Stimulated activated CD8-positive, alpha-beta memory T cell treated with anti-CD3 and anti-CD28 coated beads, Interleukin-12 subunit alpha, Interleukin-12 subunit beta, amount 100 ng/mL, for 4 hours (primary cell): ENCODE measurements at places on chromosomes 11 and 22.

- DNase-seq: no peak
Measured at GRCh38 chr22:21455334-21456089, 11.7 kb upstream of the TMEM191C start.

DNA sequence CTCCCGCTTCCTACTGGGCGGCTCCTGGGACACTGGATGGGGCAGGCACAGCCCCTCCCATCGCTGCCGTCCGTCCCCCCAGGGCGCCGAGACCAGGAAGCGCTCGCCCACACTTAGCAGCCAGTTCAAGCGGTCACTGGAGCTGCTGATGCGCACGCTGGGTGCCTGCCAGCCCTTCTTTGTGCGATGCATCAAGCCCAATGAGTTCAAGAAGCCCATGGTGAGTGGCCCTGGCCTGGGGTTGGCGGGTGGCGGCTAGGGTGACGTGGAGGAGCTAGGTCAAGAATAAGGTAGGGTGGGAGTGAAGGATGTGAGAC is 44.6 kb downstream of the MYO7A start:
- DNase-seq: no peak

DNA sequence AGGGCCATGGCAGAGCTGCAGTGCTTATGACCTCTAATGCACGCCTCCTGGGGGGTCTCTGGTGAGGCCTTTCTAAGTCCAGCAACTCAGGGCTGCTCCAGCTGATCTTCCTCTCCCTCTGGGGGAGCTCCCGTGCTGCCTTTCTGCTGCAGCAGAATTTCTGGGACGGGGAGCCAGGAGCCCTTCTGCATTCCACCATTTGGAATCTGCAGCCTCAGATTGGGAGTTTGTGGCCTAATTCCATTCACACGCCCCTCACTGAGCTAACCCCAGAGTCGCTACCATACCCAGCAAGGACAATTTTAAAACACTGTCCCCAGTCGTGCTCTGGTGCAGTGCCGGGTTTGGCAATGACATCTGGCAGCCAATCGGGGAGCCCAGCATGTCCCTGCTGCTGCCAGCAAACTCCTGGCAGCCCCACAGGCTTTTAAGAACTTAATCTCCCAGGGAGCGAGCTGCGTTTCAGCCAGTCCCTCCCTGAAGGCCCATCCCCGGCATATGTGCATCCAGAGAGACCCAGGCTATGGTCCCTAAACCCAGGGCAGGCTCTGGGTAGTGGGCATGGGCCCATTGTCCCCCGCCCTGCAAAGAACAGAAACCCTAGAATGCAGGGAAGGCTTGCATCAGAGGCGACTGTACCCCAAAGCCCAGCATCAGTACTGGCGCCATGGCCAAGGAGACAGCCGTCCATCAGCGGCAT is 4.7 kb downstream of the SHANK2 start:
- no peak for DNase-seq

- DNase-seq: peak; percentile 57
Measured at GRCh38 chr11:6419009-6419631, at the start of gene APBB1. TSS of gene APBB1 (minus strand) at chr11:6419094. CDS start at chr11:6411347, 7,747 bp downstream.

- no peak for DNase-seq
Measured at GRCh38 chr11:71502026-71502425, 25.0 kb upstream of the KRTAP5-7 start.

- DNase-seq: no peak
Measured at GRCh38 chr22:50620593-50621355, 7.2 kb downstream of the ARSA start.

- DNase-seq: no peak
Measured at GRCh38 chr11:121754598-121754997, 301.8 kb upstream of the SORL1-AS1 start.

GRCh38 chr11:116849486-116849885 is 12.1 kb upstream of the APOA1 start:
- no peak for DNase-seq

DNA sequence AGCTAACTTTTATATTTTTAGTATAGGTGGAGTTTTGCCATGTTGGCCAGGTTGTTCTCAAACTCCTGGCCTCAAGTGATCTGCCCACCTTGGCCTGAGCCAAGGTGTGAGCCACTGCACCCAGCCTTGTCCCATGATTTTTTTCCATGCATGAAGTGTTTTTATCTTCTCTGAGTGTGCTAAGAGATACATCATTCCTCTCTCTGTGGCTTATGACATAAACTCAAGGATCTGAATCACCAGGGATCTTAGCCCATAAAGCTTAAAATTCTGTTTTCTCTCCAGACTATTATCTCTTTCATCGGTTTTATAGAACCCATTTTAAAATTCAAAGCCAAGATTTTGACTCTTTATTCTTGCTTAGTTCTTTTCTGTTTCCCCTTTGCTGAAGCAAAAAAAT is 48.4 kb upstream of the C11orf58 start:
- DNase-seq: no peak
